Stimulated activated CD4-positive, alpha-beta T cell treated with anti-CD3 and anti-CD28 coated beads, Interleukin-12 subunit alpha, Interleukin-12 subunit beta, amount 100 ng/mL, for 48 hours (primary cell): ENCODE measurements at places on chromosomes 2 and 18.

DNA sequence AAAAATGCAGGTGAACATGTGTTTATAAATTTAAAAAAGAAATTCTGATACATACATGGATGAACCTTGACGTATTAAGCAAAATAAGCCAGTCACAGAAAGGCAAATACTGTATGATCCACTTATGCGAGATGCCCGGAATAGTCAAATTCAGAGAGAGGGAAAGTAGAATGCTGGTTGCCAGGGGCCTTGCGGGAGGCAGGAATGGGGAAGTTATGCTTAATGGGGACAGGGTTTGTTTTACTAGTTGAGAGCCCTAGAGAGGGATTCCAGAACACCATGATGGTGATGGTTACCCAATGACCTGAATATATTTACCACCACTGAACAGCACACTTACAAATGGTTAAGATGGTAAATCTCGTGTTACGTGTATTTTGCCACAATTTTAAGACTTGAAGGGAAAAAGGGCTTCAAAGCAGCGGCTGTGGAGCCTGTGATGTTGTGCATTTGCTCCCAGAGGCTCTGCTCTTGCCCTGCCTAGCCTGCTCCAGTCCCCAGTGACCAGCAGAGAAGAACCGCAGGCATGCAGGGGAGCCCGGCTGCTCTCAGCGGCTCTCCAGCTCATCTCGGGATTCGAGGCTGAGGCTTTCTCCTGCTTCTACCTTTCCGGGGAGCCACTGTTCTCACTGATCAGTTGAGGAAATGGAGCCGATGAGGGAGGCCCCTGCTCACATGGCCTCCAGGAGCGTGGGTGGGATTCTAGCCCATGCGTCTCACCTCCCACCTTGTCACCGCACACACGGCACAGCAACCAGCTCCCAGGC, 51.7 kb upstream of the TFCP2L1 start:
- DNase-seq = no peak

GRCh38 chr2:98515250-98515991, 70.8 kb downstream of the INPP4A start:
- DNase-seq = no peak

- no peak for DNase-seq
Measured at GRCh38 chr2:111208639-111209038, 87.9 kb downstream of the BCL2L11 start.

GRCh38 chr2:136065384-136065783, 52.6 kb downstream of the CXCR4 start:
- no peak for DNase-seq

DNA sequence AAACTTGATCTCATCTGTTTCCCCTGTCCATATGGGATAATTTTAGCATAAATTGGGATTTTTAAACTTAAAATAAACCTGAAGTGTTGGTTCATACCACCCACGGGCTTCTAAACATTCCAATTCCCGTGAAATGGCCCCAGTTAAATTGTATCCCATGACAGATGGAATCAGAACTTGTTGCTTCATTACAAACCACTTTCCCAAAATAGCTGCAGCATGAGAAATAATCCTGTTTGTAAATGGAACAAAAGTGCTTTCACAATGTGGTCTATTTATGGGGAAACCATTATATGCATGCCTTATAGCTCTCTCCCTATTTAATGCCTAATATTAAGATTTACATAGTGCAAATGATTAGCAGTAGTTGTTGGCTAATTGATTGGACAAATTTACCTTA, 15.9 kb downstream of the SCG2 start:
- no peak for DNase-seq

DNA sequence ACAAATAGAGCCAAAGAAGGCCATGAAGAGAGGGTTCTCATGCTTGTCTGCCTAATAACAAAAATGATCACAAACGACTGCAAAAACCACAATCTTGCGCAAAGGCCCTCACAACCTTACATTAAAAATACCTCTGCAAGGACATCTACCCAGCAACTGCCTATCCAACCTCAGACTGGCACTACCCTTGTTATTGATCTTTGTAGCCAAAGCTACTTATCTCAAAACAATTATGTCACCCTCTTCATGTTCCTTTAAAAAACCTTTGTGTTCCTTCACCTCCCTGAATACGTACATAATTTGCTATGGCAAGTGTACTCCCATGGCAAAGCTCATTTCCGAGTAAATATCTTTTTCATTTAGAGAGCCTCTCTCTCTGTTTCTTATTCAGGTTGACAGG, 44.1 kb downstream of the TMEM163 start:
- DNase-seq = no peak

DNA sequence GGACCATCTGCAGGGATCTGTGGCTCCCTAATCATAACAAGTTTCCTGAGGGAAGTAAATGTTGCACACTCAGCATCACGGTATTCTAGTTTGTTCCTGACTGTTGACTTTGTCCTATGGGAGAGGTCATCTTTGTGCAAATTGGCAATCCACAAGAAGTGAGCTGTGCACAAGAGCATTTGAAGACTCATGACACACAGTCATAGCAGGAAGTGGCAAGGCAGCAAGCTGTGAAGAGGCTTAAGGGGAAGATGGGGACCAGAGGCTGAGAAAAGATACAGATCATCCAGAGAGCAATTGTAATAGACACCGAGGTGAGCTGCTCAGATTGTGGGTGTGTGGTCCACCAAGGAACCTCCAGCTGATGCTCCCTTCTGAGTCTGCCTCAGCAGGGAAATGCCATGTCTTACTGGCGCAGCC, 2.7 kb downstream of the TNP1 start:
- no peak for DNase-seq

- no peak for DNase-seq
Measured at GRCh38 chr2:55415300-55415699, 4.4 kb downstream of the CCDC88A start.

DNA sequence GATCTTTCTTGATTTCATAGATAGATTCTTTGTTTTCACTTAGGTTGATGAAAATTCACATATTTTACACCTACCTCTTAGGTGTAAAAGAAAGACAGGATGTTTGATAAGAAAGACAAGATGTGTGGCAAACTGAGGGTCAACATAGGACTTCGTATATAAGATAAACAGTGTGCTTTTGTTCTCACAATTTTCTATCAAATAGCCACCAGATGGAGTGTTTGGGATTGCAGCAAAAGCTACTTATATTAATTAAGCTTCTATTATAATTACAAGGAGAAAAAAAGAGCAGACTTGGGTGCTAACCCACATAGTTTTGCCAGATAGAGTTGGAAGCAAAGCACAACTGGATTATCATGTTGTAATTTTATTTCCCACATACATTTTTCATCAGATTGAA, 232.9 kb downstream of the CDH7 start:
- DNase-seq = no peak

- no peak for DNase-seq
Measured at GRCh38 chr2:15711126-15711860, 119.6 kb downstream of the DDX1 start.

DNA sequence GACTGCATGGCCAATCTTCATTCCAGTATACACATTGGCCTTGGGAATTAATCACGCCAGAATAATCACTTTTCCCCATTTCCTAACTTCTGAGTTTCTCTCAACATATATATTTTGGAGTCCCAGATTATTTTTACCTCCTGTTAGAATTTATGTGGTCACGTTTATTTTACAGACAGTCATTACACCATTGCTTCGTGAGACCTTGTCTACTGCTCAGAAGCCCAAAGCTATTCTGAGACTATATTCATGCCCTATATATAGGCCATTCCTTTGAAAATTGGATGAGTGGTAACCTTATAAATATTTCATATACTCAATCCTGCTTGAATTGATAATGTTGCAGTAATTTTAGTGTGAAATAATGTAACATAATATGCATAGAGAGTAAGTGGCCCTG, 610.0 kb upstream of the CDH2 start:
- DNase-seq = no peak

GRCh38 chr2:216339456-216340279, 32.6 kb downstream of the MARCHF4 start:
- DNase-seq = no peak
